Mesangial cell (primary cell): ENCODE measurements at places on chromosomes 16 and 17. TPM values are rescaled to one million over a fixed set of nuclear protein-coding genes. Genes with fewer than 3 reads are reported as not detected.

The EME1 gene
- total RNA-seq, result 1.4 and 8.1 TPM in 2 replicates

The FAM20A gene
- total RNA-seq, result under 0.01 TPM in 1 of 2 replicates, not detected in the other

The OR2C1 gene
- total RNA-seq, result not detected in 2 replicates

The AOC3 gene
- total RNA-seq, result 0.38 TPM in 1 of 2 replicates, not detected in the other

The ZG16 gene
- total RNA-seq, result not detected in 2 replicates

The CEMP1 gene
- not detected in 2 replicates for total RNA-seq

The SOX15 gene
- total RNA-seq, result 0.98 and 4.3 TPM in 2 replicates

The CCL2 gene
- total RNA-seq, result 1.5 and 5.4 TPM in 2 replicates

The KRT36 gene
- not detected in 2 replicates for total RNA-seq

The ABCC3 gene
- 10.4 and 61.5 TPM in 2 replicates for total RNA-seq

The KDM8 gene
- 3.3 and 4.8 TPM in 2 replicates for total RNA-seq

The CIITA gene
- total RNA-seq, result 0.13 TPM in 1 of 2 replicates, not detected in the other

The CLEC3A gene
- not detected in 2 replicates for total RNA-seq

The TBC1D3B gene
- total RNA-seq, result 1.8 TPM in 1 of 2 replicates, not detected in the other

The SLFN12L gene
- total RNA-seq, result not detected in 2 replicates
